Kidney tubule cell (primary cell): ENCODE measurements at places on chromosomes 16 and 17.

DNA sequence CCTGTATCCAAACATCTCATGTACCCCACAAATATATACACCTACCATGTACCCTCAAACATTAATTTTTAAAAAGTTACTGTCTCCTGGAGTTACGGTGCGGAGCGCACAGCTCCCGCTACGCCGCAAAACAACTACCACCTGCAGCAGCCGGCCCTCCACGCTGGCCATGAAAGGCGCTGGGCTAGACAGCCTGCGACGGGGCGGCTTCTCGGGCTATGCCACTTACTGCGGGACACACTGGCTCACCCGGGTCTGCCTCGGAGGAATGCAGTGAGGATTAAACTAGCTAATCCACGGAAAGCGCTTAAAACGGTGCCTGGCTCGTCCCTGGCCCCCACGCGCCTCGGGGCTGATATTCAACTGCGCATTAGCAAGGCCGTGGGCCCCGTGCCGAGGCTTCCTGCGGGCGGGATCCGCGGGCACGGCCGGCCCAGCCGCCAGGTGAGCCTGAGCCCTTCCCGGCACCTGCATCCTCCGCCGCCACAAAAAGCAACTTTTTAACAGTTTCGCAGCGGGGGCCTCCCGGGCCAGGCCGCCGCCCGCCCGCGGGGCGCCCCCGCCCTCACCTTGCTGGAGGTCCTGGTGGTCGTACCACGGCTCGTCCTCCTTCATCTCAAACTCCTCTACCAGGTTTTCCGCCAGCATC, 633 bp downstream of the CDR2 start:
- peak; percentile 41 for DNase-seq

DNA sequence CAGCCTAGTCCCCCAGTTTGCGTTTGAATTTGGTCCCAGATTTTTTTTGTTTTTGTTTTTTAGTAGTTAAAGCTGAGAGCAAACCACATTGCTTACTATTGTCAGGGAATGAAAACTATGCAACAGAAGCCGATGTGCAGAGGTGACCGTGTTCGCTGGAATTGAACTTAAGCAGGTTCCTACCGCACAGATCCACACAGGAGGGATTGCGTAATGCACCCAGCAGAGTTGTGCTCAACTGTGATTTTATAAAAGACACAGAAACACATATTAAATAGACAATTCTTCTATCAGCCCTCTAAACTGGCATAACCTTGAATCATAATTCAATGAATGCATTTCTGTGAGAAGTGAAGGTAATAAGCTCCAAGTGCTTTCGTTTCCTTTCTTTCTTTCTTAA, 443.0 kb downstream of the WWOX start:
- DNase-seq: no peak

DNA sequence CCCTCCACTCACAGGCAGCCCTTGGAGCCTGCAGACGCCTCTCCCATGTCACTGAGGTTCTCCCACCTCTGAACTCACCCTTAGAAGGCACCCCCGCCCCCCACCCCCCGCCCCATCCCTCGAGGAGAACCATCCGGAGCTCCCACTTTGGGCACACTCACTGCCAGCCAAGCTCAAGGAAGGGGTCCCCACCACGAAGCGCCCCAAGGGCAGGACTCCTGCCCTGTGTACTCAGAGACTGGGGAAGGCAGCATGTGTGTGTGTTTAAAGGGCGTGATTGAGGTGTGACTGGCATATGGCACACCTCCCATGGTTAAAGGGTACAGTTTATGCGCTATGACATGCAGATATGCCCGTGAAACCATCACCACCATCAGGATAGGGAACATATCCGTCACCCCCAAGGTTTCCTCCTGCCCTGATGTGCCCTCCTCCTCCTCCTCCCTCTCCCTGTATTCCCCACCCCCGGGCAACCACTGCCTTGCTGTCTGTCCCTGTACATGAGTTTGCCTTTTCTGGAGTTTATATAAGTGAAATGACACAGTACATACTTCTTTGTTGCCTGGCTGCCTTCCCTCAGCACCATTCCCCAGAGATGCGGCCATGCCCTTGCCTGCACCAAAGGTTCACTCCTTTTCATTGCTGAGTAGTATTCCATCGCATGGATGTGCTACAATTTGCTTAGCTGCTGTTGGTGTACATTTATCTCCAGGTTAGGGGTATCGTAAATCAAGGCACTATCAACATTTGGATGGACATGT, 14.0 kb upstream of the RBFOX3 start:
- no peak for DNase-seq

DNA sequence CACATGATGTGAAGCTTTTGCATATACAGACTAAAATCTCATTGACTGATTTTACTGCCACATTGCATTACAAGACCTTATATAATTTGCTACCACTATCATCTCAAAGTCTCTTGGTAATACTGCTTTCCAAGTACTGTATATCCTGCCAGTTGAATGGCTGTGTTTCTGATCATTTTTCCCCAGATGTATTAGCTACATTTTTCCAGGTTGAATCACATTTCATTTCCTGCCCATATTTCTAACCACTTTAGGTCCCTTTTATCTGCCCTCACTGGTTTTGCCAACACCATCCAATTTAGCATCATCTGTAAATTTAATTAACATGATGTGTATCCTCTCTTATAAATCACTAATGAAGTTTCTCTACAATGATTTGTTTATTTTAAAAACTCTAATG, 365.7 kb upstream of the PMFBP1 start:
- peak; percentile 27 for DNase-seq

DNA sequence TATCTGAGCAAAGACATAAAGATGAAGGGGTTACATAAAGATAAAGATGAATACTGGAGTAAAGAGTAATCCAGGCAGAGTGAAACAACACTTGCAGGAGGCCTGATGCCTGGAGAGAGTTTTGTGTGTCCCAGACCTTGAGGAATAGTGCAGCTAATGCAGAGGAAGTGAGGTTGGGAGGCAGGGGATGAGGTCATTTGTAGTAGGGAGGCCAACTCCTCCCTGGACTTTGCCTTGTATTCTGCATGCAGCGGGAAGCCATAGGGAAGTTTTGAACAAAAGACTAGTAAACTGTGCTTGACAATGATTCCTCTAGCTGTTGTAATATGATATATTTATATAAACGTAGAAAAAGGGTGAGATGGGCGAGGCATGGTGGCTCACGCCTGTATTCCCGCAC, 356.6 kb downstream of the KCNJ2 start:
- no peak for DNase-seq

- no peak for DNase-seq
Observed at GRCh38 chr16:14608604-14609003, 21.5 kb downstream of the PARN start.

GRCh38 chr17:4944554-4945175, 3.7 kb downstream of the PFN1 start:
- DNase-seq: peak; percentile 26

GRCh38 chr17:74442670-74443515, 11.0 kb downstream of the GPRC5C start:
- peak; percentile 93 for DNase-seq

- DNase-seq: no peak
Observed at GRCh38 chr17:57328109-57328882, 72.0 kb downstream of the MSI2 start.

DNA sequence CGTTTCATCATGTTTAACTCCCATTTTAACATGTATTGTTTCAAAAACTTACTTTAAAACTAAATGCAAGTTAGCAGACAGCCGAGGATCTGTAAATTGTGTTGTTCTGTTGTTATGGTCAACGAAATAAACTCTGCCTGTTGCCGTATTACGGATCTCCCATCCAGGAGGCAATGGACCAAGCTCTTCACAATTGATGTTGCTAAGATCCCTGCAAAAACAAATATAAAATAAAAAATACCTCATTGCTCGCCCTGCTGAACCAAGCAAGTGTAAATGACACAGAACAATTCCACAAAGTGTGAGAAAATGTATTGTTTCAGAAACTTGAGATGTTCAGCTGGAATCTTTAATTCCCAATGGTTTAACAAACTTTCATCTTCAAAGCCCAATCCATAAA, 65.0 kb downstream of the CEP95 start:
- DNase-seq: no peak

DNA sequence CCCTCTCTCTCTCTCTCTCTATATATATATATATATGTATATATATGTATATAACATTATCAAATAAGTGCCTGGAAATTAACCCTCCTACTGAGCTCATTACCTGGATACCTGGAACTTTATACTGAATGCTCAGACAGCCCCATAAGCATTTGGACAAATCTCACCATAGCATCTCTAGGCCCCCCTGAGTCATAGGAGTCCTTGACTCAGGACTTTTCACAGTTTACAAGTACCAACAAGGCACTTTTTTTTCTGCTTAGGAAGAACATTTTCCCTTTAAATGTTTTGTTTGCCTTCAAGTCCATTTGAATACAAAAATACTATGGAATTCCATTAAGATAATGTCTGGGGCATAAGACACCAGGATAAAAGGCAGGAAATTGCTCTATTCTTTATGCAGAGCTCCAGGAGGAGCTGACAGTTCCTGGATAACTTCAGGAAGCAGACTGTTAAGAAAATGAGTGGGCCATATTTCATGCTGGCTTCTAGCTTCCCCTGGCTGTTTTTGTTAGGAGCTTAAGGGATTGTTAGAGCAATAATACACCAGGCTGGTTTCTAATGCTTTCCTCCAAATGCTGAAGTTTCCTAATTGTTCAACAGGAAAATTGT, 171.7 kb upstream of the ASIC2 start:
- DNase-seq: peak; percentile 21

DNA sequence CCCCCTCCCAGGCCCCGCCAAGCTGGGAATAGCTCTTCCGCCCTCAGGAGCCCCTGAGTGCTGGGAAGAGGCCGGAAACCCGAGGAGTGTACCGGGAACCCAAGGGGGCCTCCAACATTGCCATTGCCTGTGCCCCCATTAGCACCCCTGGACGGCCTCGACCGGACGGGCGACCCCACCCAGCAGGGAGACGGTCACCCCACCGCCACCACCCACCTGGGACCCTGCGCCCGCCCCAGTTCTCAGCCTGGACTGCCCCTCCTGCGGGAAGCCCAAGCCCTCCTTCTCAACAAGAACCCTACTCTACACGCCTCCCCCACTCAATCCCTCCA, 2.0 kb downstream of the CARHSP1 start:
- DNase-seq: no peak

DNA sequence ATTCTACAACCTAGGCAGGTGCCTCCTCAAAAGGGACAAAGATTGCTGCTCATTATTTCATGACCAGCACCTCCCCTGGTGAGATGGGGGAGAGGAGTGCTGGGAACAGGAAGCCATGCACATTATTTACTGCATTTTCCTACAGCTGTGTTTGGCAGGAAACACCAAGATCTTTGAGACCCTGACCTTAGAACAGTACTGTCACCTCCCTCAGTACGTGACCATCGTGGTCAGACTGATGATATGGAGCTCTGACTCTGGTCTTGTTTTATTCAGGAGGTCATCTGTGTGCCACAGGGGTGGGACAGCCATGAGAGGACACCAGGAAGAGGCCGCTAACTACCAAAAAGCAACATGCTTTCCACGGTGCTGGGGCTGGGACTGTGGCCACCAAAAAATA, 37.4 kb downstream of the USP22 start:
- DNase-seq: no peak

GRCh38 chr17:40374821-40375498, 10.4 kb upstream of the GJD3 start:
- DNase-seq: no peak

GRCh38 chr16:3661311-3661710, 6.8 kb downstream of the DNASE1 start:
- no peak for DNase-seq

DNA sequence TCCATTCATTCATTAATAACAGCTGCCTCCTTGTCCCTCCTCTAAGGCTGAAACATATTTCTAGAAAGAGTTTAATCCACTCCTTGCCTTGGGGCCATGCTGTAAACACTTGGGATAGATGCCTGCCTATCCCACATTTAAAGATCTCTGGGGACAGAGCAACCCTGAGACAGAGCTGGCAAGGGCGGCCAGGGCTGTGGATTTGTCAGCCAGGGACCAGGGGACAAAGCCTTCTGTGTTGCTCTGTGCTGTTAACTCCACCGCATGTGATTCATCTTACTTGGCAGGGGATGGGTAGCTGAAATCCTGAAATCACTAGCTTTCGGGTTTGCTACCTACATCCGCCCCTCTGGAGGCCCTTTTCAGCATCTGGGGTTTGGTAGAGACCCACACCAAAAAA, 392.9 kb downstream of the SLC39A11 start:
- no peak for DNase-seq

DNA sequence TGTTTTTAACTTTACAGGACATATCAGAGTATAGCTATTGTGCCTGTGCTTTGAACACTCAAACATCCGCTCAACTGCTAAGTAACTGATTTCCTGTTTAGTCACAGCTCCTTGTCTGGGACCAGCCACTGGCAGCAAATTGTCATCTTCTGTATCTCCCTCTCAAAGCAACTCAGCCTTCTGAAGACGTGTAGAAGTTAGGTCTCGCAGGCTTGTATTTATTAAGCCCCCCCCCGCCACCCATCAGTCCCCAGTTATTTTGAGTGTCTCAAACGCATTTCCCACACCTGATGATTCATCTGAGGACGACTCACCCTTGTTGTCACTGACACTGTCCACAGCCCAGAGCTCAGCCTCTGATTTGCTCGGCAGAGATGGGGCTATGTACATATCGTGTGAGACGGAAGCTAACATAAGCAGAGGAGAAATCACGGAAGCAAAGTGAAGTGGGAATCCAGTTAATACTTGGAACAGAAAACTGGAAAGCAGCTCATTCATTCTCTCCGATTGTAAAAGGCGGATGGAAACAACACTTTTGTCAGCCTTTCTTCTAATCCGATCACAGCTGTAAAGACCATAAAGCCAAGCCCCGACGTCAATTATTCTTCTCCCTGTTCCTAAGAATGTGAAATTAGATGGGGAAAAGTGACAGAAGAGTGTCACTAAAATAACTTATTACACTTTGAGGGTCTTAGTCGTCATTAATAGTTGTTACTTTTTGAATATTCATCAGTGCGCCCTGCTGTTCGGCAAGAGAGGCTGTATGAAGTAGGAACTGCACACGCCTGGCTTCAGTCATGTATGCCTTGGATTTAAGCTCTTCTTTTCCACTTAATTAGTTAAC, 64.2 kb downstream of the PITPNC1 start:
- peak; percentile 81 for DNase-seq

DNA sequence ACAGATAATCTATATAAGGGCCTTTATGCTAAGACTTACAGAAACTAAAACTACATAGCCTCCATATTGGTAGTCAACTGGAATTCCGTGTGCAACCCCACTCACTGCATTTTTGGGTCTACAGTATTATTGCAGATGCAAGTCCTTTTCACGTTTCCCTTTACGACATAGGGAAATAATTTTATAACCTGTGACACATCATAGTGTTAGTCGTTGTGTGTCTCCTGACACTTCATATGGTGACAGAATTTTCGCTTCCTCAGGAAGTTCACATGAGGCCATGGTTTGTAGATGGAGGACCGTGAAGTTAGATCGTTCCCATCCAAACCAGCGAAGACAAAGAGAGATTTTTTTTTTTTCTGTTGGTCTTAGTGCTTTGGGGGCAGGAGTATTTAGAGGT, 15.7 kb upstream of the MRC2 start:
- no peak for DNase-seq

DNA sequence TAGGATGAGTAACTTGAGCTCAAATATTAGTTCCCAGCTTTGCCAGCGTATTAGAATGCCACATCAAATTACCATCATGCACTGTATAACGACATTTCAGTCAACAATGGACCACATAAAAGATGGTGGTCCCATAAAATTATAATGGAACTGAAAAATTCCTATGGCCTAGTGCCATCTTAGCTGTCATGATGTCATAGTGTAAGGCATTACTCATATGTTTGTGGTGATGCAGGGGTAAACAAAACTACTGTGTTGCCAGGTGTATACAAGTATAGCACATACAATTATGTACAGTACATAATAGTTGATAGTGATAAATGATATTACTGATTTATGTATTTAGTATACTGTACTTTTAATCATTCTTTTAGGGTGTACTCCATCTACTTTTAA, 54.4 kb upstream of the NETO2 start:
- no peak for DNase-seq
